ENCODE measurements at places on chromosomes 2 and 18. TPM values are rescaled to one million over a fixed set of nuclear protein-coding genes. Genes with fewer than 3 reads are reported as not detected.

PREB gene
- 96.2 TPM for total RNA-seq

ZNF519 gene
- total RNA-seq: 9.3 TPM

ZBTB14 gene
- total RNA-seq: 6.5 TPM

VAMP5 gene
- total RNA-seq: 10.4 TPM

ASPRV1 gene
- total RNA-seq: 1.1 TPM

C2orf66 gene
- not detected for total RNA-seq

- no peak for DNase-seq
Measured at GRCh38 chr18:11304928-11305327, 155.6 kb upstream of the PIEZO2 start.

DNA sequence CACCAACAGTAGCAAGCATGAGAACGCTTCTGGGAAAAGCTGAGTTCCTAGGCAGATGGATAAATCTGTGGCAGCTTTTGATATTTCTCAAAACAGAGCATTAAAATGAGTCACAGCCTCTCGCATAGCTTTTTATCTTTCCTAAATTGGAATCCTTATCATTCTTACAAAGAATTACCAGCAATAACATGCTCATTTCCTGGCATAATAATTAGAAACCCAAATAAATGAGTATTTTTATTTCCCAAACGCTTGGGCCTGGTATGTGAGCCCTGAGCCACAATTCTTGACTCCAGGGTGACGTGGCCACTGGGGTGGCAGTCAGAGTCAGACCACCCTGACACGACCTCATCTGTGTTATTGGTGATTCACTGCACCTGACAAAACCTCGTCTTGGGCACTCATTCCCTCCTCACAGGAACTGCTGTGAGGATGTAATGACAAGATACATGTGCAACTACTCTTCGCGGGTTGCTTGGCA, 210.7 kb downstream of the ARL4C start:
- DNase-seq: no peak

DNA sequence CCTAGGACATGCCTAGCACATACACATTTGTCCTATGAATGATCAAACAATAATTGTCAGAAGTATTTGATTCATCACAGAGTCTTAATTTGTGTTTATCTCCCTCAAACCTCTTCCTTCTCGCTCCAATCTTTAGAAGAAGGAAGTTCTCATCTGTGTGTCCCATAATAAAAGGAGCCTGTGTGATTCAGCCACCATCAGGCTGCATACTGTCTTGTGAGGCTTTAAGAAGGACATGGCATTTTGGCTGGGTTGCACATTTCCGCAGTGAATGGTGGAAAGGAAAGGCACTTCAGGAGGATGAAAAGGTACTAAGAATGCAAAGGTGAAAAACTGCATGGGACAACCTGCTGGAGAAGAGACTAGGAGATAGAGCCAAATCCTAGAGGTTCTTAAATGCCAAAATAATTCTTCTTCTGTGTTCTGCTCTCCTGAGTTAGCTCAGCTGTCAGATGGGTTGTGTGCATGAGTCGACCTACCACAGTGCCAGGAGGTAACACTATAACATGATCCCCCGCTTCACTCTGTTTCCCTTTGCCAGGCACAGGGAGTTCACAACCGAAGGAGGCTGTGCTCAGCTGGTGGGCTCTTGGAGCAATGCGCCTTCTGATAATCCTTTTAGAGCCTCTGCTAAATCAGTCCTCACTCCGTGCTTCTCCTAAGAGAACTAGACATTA, 120.1 kb downstream of the IRS1 start:
- no peak for DNase-seq

DNA sequence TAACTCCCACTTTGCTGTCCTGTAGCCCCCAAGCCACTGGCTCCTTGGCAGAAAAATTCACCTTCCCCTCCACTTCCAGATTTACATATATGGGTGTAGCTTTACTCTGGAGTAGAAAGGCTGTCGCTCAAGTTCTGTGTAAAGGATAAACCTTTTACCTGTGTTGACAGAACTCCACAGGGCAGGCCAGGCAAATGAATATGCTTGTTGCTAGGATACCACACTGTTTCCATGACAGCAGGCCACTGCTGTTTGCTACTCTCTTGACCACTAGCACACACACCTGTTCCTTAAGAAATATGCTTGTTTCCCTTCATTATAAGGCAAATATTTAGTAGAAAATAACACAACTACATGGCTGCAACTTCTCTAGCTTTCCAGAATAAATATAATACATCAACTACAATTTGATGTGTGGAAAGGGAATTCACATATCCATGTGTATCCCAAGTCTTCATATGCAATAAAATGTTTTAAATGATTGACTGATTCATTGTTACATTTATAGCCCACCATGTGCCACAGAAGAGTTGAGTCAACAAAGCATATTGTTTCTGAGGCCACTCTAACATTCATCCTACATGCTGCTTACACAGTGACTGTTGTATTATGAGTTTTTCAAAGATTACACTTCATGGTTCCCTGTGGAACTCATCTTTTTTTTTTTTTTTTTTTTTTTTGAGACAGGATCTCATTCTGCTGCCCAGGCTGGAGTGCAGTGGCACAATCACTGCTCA, 56.2 kb upstream of the ROCK1 start:
- DNase-seq: peak; percentile 93

- no peak for DNase-seq
Measured at GRCh38 chr18:45019469-45019868, 338.8 kb downstream of the SETBP1 start.

GRCh38 chr18:13305301-13305700, 86.7 kb downstream of the LDLRAD4 start:
- DNase-seq: no peak

DNA sequence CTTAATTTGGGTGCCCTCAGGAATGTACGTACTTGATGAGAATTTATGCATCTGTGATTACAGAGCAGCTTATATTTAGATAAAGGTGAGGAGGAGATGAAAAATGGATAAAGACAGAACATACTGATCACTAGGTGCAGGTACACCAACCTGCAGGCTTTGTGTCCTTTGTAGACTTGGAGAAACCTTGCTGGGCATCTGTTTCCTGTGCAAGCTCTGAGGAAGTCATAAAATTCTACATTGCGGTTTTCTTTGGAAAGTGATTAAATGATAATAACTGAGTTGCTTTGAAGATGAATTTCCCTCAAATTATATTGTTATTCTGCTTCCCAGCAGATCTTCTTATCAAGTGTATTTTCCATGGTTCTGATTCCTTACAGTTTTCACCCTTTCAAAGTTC, 7.7 kb downstream of the RAB27B start:
- peak; percentile 14 for DNase-seq

- DNase-seq: no peak
Measured at GRCh38 chr2:219946529-219946928, 319.1 kb downstream of the SLC4A3 start.

DNA sequence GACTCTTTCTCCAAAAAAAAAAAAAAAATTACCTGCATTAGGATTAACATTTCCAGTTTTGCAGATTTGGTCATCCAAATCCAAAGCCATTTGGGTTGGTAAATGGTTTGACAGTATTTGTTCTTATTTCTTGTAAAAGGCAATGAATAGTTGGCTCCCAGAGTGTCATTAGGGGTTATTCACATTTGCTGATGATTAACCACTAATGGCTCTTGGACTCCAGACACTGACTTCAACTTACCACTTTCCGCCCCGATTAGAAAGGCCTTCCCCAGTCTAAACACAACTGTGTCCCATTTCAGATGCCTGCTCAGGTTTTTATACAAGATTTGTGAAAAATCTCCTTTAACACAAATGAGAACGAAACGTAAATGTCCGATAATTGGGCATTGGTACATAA, 9.6 kb upstream of the TGIF1 start:
- DNase-seq: no peak

Data from HT-29 (cell line).